ENCODE measurements at places on chromosomes 2 and 18. TPM values are rescaled to one million over a fixed set of nuclear protein-coding genes. Genes with fewer than 3 reads are reported as not detected.
A peak's percentile ranks its signal among the peaks of the same experiment; 100 is the strongest.

DNA sequence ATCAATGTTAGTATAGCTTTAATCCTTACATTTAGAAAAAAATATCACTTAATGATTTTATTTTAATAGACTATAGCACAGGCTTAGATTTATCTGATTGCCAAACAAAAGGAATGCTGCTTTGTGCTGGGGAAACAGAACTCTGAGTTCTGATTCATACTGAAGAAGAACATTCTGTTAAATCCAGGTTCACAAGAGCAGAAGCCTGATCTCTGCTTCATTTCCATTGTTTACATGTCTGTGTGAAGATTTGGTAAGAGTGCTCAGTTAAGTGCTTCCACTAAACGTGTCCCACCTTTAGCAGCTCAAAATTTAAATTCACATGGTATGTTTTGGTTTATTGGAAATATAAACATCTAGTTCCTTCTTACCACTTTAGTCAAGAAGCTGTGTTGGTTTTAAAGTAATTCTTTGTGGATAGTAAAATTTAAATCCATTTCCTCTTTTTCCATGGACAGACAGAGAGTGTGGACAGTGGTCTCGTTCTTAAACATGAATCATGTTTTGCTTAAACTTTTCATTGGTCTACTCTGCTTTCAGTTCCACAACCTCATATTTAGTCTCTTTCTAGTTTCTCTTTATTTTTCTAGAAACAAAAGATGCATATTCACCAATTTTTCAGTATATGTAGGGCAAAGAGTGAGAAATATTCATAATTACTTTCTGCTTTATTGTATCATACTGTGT, 59.1 kb downstream of the NYAP2 start:
- peak overlapping the region; percentile 51 for H3K27ac ChIP-seq
- H3K4me3 ChIP-seq, result no peak overlapping the region
- no peaks in the 10 kb centered on the region for H3K27me3 ChIP-seq
- H3K4me1 ChIP-seq, result peaks cover 25% of the 10 kb centered on the region

- no peaks in the 10 kb centered on the region for H3K4me1 ChIP-seq
- no peak for DNase-seq
- H3K36me3 ChIP-seq, result no peaks in the 10 kb centered on the region
- no peak overlapping the region for H3K27ac ChIP-seq
- no peaks in the 10 kb centered on the region for H3K27me3 ChIP-seq
- H3K4me3 ChIP-seq, result no peak overlapping the region
These were observed 363.8 kb downstream of the LRP1B start for GRCh38 chr2:141767051-141767450.

DNA sequence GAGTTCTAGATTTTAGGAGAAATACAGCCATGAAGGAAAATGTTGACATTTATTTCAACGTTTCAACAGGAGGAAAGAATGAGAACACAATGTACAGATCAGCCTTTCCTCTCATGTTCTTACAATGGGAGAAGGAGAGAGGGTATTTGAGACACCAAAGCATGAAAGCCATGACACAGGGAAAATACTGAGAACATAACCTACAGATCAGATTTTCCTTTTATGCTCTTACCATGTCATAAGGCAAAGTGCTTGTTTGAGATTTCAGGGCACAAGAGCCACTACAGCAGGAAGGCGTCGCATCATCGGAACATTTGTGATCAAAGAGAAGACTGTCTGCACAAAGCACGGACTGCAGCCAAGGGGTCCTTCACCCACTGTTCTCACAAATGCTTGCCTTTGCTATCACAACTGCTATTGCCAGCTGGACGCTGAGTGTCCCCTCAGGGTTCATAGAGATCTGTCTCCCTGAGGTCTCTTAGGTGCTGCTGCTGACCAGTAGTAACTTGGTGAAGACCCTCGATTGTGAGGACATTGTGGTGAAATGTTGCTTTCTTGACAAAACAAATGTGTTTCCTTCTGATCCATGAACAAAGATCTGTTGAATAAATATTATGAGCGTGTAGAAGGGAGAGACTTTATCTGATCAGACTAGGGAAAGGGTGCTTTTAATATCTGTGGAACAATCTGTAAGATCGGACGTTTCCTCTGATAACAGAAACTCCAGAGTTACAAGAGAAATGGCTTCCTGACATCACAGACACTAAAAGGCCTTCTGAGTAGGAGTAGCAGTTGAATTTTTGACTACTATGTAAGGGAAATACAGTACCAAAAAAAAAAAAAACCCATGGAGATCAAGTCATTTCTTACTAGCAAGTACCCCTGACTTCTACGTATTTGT, 6.4 kb upstream of the IL1RL1 start:
- no peaks in the 10 kb centered on the region for H3K4me1 ChIP-seq
- no peak for DNase-seq
- no peak overlapping the region for H3K27ac ChIP-seq
- no peak overlapping the region for H3K4me3 ChIP-seq

Gene FAM98A
- total RNA-seq, result 21.9 TPM

Gene SERPINB12
- total RNA-seq, result not detected
